Stimulated activated CD4-positive, alpha-beta T cell treated with anti-CD3 and anti-CD28 coated beads, TNF-alpha, amount 100 ng/mL, for 24 hours (primary cell): ENCODE measurements at places on chromosomes 7 and 10.

DNA sequence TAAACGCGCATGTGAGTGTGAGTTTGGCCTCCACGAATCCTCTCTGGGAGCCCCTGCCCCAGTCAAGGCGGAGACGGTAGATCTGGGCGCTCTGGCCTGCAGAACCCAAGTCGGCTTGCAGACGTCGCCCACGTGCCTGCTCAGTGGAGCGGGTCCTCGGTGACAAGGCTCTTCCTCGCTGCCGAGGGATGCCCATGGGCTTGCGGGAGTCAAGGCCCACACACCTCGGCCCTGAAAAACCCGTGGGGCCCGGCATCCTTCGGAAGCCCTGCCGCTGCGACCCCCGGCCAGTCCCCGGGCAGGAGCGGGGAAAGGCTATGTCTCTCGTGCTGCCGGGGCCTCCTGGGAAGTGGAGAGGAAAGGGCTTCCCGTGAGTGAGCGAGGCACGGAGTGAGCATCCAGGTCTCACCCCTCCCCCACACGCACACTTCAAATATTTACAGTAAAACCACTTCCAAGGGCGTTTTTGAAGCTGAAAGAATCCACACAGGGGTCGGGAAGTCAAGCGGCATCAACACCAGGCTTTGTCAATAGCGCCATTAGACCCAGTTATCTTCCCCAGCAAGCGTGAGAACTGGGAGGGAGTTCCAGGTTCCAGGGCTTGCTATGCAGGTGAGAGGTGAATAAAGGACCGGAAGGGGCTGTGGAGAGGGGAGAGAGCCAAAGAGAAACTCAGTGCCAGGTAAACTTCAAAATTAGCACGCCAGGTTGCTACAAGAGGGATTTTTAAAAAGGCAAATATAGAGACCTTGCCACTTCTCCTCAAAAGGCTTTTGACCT, 1.1 kb upstream of the MNX1 start:
- no peak for DNase-seq

- no peak for DNase-seq
These were observed 62.3 kb upstream of the TMEM254 start for GRCh38 chr10:80015911-80016830.

DNA sequence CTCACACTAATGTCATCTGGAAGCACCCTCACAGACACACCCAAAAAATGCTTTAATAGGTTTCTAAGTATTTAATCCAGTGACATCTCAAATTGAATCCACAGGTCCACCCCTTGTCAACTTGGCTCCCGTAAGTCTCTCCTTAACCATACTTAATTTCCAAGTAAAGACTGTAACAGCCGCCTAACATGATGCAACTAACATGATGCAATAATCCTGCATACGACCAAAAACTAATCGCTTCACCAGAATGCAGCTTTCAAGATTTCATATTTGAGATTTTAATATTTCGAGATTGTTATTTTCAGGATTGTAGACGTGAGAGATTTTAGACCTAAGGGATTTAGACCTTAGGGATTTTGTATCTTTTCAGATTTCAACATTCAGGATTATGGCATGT, 3.7 kb upstream of the HDAC9 start:
- DNase-seq, result no peak

GRCh38 chr7:25311346-25311745, 83.1 kb upstream of the NPVF start:
- DNase-seq, result no peak

GRCh38 chr10:17229717-17229966, 1.6 kb downstream of the VIM start:
- DNase-seq, result no peak

GRCh38 chr10:19970717-19971116, 154.5 kb downstream of the PLXDC2 start:
- DNase-seq, result no peak

DNA sequence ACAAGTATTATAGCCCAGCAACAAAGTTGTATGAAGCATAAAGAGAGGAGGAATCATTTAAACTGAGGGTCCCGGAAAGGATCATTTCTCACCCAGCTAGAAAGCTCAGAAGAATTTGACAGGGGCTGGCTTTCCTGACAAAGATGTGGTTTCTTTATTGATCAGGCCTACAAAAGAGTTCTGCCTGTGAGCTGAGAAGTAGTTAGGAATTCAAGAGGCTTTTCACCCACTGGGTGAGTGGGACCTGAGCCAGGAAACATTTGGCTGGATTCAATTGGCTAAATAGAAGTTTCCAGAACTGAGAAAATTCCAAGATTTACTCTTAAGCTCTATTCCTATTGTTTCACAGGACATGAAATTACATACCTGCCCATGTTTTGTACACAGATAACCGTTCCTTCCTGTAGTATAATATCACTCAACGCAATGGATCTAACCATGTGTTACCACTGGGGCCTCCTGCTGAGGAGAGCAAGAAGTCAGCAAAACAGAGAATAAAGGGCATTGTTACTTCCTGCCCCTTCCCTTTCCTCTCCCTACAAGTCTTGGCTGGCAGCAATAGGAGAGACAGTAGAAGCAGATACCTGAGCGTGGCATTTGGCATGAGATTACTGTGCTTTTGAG, 53.9 kb upstream of the PAPSS2 start:
- DNase-seq, result no peak

- no peak for DNase-seq
These were observed 90.6 kb downstream of the USP6NL start for GRCh38 chr10:11520892-11521291.

GRCh38 chr10:99573790-99574189, 41.0 kb downstream of the NKX2-3 start:
- no peak for DNase-seq

DNA sequence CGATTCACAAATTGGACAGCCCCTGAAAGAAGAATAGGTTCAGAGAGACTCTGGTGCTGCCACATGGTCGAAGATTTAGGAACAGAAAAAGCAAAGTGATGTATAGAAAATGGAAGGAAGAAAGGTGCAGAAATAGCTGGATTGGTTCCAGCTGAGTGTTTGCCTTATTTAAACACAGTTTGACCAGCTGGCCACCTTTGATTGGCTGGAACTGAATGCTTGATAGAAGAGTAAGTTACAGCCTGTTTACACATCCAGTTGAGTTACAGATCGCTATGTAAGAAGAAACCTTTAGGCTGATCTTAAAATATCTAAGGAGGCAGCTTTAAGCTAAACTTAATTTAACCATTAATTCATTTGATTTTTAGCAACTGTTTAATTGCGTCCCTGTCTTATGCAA, 40.3 kb upstream of the KAT6B start:
- DNase-seq, result no peak

DNA sequence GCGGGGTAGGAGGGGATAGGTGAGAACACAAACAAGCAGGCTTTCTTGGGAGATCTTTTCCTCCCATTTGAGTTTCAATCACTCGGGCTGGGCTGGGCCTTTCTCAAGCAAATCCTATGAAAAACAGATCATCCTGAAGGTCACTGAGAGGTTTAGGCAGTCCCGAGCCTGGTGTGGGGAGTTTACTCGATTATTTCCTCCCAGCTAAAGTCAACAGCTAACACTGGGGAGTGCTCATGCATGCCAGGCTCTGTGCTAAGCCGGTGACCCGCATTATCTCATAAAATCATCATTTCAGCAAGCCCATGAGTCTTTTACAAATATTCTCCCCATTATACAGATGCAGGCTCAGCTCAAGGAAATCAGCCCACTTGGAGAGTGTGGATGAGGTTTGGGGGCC, 85.0 kb upstream of the PAX2 start:
- DNase-seq, result no peak

DNA sequence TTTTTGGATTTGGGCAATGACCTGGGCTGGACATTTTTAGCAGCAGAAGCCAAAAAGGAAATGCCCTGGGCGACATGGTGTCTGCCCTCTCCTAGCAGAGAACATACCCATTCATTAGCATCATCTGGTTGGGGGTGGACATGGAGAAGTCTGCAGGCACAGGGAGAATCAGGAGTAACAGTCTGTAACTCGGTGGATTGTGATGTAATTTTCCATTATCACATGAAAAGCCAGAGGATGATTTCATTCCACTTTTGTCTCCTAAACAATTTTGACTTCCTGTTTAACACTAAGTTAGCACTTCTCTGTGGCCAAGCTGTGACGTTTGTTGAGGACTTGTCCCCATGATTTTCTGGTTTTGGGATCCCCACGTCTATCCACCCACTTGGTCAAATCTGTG, 153.8 kb upstream of the HABP2 start:
- no peak for DNase-seq

GRCh38 chr10:123563994-123564393, 102.2 kb upstream of the GPR26 start:
- DNase-seq, result no peak

- no peak for DNase-seq
These were observed 41.6 kb upstream of the MET start for GRCh38 chr7:116630357-116630756.

DNA sequence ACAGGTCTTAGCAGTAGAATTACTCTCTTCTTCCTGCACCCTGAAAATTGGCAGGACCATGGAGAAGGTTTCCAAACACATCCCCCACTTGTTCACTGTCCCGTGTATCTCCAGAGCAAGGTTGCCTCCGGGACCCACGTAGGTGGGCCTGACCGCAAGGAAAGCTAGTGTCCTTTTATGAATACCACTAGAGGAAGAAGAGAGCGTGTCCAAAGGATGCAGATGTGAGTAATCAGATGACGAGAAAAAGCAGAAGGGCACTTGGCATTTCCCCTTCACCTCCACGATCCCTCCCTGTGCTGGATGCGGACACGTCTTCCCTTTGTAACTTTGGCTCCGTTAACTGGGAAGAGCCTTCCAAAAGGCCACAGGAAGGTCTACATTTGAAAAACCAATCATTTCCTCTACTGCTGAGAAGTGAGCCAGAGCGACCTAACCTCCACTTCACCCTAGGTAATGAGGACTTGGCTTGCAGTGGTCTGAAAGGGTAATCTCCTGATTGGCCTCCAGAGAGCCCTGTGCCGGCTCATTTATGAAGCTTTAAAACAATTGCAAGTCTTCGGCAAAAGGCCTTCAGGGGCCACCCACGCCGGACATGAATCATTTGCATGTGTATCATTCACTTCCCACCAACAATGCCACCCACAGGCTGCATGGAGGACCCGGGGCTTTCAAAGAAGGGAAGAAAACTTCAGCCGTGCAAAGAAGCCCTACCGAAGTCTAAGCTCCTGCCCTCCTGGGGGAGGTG, 55.4 kb downstream of the LYZL1 start:
- no peak for DNase-seq
